ENCODE measurements at places on chromosomes 2 and 18.

- no peak for DNase-seq
These were observed 59.5 kb upstream of the SP3 start for GRCh38 chr2:174024524-174025270.

GRCh38 chr18:75635096-75635495 lies 207.6 kb upstream of the SMIM21 start:
- DNase-seq, result no peak

- no peak for DNase-seq
These were observed 165.3 kb upstream of the SYT4 start for GRCh38 chr18:43442571-43442970.

GRCh38 chr18:68482815-68483214 lies 232.1 kb downstream of the TMX3 start:
- no peak for DNase-seq

DNA sequence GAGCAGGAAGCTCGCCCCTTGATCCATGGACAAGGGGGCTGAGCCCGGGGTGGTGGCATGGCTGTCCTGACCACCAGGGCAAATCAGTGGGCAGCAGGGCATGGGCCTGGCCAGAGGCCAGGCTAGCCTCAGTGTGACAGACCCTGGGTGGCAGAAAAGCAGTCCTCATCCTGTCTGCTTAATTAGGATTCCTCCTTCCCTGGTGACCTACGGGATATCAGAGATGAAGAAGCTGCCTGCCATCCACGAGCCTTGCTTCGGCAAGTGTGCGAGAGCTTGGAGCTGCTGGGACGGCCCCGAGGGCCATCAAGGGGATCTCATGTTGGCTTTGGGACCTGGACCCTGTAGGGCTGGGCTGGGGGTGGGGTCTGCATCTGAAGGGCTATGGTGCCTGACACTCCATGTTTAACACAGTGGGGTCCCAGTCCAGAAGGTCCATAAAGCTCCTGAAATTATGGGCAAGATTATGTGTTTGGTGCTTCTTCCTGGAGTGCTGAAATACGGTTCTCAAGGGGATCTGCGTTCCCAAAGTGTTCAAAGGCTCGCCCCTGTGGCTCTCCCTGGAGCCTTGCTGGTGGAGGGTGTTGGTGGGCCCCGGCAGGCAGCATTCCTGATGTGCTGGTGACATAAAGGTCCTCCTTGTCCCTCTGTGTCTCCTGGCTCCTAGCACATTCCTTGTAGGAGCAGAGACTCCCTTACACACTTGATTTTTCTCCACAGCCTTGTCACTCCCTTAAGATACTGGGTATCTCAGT lies 52.6 kb downstream of the KCNIP3 start:
- no peak for DNase-seq

GRCh38 chr2:85089585-85089984 lies 43.6 kb upstream of the TCF7L1 start:
- no peak for DNase-seq

DNA sequence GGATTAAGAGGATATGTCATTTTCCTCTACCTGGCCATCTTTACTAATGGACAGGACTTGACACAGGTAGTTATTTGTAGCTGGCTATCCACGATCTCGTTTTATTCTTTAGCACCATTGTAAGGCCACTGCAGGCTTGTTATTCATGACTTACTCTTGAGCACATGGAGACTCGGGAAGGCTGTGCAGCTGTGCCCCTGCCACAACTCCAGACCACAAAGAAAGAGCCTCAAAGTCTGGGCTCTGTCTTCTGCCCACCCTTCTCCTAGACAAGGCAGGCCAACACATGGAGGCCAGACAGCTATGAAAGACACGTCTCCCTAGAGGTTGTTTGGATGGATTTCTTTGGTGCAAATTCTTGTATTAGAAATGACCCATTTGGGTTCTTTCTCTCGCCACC lies 133.8 kb downstream of the NAPG start:
- no peak for DNase-seq

DNA sequence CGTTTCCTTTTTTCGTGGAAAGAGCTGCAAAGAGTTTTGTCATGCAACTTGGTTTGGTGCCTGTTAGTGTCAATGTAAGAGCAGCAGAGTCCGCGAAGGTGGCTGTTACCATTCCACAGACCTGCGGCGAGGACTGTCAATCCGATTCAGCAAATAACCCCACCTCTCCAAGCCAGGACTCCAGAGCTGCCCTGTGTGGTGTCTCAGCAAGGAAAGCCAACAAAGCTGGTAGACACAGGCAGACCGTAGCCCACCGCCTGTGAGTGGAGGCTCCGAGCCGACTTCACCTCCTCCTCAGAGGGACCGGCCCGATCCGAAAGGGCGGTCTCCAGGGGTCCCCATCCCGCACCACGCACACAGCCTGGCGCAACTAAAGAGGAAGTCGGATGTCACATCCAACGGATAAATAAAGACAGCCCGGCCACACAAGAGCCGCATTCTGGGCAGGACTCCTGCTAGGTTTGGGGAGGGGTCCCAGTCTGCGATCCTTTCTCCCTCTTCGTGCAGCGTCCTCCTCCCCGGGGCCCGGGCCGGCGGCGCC lies 819 bp downstream of the ANKRD44 start:
- no peak for DNase-seq

- DNase-seq, result no peak
These were observed 1272.8 kb downstream of the SUCLG1 start for GRCh38 chr2:83186105-83186760.

- DNase-seq, result no peak
These were observed 477.2 kb downstream of the TRIB2 start for GRCh38 chr2:13193900-13194299.

DNA sequence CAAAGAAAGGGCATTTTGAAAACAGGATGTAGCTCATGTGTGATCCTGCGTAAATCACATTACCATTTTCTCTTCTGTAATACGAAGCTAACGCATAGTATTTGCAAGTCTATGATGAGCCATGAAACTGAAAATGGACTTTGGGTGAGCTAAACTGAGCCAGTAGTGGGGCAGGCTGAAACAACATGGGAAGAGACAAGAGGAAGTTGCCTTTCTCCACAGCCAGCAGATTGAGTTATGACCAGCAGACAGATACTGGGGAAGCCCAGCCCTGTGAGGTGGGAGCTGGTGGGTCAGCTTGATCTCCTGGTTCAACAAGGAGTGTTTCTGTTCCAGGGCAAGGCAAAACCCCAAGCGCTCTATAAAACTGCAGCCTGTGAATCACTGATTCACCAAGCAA lies 11.8 kb downstream of the CYRIA start:
- no peak for DNase-seq

- no peak for DNase-seq
These were observed 76.1 kb downstream of the AFF3 start for GRCh38 chr2:100066246-100066645.
